ENCODE measurements at places on chromosomes 6 and 20. TPM values are rescaled to one million over a fixed set of nuclear protein-coding genes. Genes with fewer than 3 reads are reported as not detected.

RBM39 gene
- total RNA-seq = 195 TPM

DNA sequence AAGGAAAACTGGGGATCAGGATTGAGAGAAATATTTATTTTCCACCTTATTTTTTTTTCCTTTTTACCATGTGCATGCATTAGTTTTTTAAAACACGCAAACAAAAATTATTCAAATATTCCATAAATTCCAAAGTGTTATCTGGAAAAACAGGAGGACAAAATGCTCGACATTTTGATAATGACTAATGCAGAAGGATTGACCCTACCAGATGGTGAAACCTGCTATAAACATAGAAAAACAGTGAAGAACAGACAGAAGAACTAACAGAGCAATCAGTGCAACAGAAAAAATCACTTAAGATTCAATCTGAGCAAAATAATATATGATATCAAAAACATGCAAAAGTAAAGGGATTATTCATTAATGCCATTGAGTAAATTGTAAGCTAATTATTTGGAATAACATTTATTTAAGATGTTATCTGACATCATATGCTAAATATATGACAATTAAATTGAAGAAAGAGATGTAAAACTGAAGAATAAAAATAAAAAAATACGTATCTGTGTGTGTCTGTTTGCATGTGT, 218.4 kb downstream of the LMBRD1 start:
- DNase-seq = peak; percentile 51

DNA sequence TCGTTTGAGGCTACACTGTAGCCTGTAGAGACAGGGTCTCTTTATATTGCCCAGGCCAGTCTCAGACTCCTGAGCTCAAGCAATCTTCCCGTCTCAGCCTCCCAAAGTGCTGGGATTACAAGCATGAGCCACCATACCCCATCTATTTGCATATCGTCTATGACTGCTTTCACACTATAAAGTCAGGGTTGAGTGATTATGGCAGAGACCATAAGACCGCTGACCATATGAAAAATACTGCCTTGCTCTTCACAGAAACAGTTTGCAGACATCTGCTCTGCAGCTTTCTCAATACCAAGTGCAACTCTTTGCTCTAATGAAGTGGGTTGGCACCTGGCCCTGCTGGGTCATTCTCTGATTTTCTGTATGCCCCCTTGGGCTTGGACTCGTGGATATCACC, 79.5 kb upstream of the PAK5 start:
- no peak for DNase-seq

TMC2 gene
- total RNA-seq = not detected

DNA sequence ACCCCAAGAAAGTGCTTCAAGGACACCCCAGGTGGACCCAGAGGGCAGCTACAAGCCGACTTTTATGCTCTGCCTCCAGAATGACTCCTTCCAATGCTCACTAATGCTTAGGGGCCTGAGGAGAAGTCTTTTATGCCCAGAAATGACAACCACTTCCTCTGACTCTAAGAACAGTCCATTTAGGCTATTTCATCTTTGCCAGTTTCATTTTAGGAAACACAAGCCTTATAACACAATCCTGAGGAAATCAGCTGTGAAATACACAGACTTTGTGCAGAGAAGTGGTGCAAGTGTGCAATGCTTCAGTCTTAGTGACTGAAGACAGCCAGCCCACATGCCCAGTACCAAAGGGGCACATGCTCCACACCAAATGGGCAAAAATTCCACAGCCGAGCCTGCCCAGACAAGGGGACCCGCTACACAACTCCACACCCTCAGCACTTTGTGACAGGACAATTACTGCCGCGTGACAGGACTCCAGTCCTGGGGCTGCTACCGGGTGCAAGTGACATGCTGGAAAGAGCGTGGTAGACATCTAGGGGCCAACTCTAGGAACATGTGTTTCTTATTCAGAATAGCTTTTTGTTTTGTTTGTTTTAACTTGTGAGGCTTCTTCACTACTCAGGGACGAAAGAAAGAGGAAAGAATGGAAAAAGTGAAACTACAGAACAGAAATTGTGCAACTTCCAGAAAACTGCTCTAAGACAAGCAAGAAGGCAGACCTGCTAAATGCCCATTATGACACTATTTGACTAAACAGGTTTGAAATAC, 28.2 kb upstream of the PLAGL1 start:
- peak; percentile 18 for DNase-seq

EFCAB8 gene
- total RNA-seq = not detected

DNA sequence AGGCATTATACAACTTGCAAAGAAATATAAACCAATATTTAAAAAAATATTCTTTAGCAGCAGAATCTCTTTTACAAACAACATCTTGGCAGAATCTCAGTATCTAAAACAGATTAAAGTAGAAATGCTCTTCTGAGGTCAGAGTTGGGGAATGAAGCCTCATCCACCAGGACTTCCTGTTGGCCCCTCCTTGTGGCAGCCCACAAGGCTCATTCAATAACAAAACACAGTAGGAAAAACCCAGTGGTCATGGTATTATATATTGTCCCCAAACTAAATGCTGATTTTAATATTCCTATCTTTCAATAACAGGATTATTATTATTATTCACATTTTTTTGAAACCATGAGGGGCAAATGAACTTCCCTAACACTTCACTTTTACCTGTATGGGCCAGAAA, 368.6 kb downstream of the BTBD9 start:
- peak; percentile 51 for DNase-seq

CAP2 gene
- total RNA-seq = 45.1 TPM

- no peak for DNase-seq
These were observed 497 bp downstream of the ACSS1 start for GRCh38 chr20:25057234-25058050.

AK9 gene
- total RNA-seq = 1.2 TPM

C6orf118 gene
- total RNA-seq = not detected

DNA sequence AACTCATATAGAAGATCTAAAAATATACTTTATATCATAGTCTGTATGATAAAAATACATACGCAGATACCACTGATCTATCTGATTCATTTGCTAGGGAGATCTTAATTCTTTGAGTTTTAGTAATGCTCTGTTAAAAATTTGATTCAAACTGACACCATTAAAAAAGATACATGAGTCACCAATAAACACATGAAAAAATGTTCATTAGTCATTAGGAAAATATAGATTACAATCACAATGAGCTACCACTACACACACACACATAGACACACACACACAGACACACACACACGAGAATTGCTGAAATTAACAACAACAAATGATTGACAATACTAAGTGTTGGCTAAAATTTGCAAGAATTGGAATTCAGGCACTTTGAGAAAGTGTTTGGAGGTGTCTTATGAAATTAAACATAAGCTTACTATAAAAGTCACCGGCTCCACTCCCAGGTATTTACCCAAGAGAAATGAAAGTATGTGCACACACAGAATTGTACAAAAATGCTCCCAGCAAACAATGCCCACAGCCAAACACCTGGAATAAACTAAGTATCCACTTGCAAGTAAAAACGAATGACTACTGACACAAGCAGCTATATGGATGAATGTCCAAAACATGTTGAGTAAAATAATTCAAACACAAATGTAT, 117.7 kb upstream of the GGTLC1 start:
- no peak for DNase-seq

DNA sequence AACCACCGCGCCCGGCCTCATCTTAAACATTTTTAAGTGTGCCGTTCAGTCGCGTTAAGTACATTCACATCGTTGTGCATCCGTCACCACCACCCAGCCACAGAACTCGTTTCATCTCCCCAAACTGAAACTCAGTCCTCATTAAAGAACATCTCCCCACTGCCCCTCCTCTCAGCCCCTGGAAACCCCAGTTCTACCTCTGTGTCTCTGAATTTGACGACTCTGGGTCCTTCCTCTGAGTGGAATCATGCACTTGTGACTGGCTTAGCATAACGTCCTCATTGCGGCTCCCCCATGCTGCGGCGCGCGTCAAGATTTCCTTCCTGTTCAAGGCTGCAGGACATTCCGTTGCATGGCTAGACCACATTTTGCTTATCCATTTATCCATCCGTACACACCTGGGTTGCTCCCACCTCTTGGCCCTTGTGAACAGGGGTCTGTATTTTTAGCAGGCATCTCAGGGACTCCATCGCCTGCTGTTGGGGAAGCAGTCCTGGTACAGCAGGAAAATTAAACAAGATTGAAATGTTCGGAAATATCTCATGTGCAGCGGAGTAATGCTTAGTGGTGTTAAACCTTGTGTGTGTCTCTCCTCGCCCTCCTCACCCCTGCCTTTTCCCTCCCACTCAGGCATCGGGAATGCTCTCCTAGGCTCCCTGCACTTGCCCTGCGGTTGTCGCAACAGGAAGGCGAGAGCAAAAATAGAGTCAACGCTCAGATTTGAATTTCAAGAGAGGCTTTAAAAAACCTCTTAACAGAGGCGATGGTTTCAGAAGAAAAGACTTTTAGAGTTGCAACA, 127.9 kb downstream of the PXDC1 start:
- no peak for DNase-seq

SPATA2 gene
- total RNA-seq = 4.1 TPM

DNA sequence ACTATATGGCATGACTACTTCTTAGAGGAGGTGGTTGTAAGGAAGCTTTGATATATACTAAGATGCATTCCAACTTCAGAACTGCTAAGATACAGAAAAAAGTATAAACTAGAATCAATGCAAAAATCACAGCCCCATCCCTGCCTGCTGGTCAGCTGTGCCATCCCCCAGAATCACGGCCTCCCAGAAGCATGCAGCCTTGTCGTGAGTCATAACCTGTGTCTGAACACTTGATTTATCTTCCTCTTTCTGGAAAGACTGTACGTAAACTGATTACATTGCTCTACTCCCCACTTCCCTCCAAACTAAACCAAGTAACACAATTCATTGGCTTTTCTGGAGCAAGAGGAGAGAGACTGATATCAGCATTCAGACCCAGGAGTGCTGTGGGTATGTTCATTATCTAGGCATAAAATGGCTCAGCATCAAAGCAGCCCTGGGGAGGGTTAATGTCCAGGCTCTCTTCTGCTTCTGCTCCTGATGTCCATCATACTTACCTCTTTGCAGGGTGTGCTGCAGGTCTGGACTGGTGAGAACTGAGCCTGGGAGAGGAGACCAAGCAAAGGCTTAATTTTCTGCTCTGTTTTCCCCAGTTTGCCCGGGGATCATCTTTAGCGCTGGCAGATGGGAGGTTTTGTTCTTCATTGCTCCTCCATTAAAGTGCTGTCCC, 18.4 kb downstream of the SCP2D1 start:
- DNase-seq = peak; percentile 13

- no peak for DNase-seq
These were observed 85.7 kb downstream of the RFPL4B start for GRCh38 chr6:112432853-112433252.

DNA sequence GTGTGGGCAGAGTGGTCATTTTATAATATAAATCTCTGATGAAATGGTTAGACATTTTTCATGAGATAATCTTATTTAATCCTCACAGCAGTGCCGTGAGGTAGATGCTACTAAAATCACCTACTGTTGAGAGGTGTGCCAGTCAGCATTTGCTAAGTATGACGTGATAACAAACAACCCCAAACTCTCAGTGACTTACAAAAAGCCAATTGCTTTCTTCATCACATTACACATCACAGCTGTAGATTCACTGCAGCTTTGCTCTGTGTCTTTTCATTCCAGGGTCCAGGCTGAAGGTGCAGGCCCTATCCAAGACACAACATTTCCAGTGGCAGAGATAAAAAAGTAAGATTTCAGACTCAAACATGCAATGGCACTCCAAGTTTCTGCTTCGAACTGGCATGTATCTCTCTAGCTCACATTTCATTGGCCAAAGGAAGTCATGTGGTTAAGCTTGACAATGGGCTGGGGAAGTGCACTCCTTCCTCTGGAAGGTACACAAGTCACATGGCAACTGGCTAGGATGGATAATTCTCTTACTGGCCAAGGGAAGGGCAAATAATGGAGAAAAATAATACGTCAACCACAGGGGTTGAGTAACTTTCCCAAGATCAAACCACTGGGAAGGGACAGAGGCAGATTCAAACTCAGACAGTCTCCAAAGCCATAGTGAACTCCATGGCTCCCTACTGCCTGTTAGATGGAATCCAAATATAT, 69.5 kb upstream of the EPB41L1 start:
- peak; percentile 75 for DNase-seq

MUCL3 gene
- not detected for total RNA-seq

GRCh38 chr6:123030282-123030681, 34.2 kb downstream of the CLVS2 start:
- DNase-seq = peak; percentile 56

- no peak for DNase-seq
These were observed 158.3 kb downstream of the BMP2 start for GRCh38 chr20:6925744-6926278.

DNA sequence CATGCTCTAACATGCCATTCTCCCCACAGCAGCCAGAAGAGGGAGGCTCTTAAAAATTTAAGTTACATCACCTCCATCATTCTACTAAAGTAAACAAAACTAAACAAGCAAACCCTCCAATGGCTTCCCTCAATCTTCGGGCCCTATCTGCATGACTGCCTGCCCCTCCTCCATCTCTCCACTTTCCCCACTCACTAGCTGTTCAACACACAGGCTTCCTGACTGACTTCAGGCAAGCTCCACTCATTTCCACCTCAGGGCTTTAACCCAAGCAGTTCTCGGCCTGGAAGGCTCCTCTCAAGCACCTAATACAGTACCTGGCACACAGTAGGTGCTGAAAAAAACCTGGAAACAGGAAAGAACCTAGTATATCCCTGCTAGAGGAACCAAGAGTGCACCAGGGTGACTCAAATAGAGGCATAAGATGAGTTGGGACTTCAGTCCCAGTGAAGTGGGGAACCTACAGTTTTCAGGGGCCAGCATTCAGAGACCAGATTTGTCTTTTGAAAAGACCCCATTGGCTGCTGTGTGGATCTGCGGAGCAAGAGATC, 2.8 kb downstream of the AHCY start:
- DNase-seq = no peak

LY86 gene
- total RNA-seq = not detected

GRCh38 chr6:71433441-71433840, 144.8 kb downstream of the OGFRL1 start:
- DNase-seq = no peak

DNA sequence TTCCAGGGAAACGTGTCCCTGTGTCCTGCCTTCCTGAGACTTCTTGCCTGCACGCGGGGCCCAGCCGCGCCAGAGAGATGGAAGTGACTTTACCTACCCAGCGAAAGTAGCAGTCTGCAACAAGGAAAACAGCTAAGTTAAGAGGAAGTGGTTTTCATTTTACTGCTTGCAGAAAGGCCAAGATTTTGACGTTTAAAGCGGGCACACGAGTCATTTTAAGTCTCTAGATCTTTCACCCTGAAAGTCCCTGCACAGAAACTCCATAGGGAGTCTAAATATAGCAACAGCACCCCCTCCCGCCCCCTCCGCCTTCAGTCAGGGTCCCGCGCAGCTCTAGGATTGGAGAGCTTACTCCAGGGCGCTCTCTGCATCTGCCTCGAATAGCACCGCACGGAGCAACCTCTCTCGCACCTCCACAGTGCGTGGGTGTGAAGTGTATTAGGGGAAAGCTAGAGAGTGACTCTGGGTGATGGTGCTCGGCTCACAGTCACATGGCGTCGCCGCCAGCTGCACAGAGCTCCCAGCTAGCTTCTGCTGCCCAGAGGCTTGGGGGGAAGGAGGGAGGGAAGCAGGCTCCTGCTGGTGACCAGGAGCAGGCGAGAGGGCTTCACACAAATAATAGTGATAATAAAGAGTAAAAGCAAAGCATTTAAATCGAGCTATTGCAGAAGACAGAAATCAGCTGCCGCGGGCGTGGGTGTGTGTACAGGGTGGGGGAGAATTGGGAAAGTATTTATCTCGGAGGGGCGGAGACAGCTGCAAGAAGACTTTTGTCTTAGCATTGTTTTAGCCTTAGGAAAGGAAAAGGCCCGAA, 1.8 kb upstream of the KCNQ5 start:
- DNase-seq = peak; percentile 58

APCDD1L gene
- total RNA-seq = 0.34 TPM

- no peak for DNase-seq
These were observed 114.8 kb upstream of the MARCKS start for GRCh38 chr6:113742342-113742741.

- DNase-seq = no peak
These were observed 85.3 kb downstream of the SIM1 start for GRCh38 chr6:100379386-100379785.

Data from LHCN-M2 (cell line).